Bone marrow (tissue), 2 donors: ENCODE measurements at places on chromosomes 5 and 9.

DNA sequence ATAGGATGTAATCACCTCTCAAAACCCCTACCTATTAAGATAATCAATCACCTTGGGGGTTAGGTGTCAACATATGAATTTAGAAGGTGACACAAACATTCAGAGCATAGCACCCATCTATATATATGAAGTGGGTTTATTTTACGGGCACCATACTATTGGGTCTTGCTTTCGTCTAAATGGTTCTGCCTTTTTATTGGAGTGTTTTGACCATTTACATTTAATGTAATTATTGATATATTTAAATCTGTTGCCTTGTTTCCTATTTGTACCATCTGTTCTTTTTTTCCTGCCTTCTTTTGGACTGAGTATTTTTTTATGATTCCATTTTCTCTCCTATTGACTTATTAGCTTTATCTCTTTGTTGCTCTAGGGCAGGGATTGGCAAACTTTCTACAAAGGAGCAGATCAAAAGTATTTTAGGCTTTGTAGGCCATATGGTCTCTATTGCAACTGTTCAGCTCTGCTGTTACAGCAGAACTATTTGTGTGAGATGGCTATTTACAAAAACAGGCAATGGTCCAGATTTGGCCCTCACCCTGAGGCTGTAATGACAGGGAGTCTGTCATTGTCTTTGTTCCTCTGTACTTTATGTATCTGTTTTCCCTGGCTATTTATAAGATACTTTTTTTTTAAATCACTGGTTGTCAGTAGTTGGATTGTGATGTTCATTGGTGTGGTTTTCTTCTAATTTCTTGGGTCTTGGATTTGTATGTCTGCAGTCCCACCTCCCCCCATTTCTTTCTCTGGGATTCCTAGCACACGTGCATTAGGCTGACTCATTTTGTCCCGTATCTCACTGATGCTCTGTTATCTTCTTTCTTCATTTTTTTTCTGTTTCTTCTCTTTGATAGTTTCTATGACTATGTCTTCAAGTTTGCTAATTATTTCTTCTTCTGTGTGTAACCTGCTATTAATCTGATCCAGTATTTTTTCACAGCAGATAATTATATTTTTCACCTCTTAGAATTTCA lies 127.1 kb downstream of the DAB2IP start:
- DNase-seq: no peak

GRCh38 chr9:81071108-81071507 lies 618.2 kb downstream of the TLE1 start:
- no peak for DNase-seq

DNA sequence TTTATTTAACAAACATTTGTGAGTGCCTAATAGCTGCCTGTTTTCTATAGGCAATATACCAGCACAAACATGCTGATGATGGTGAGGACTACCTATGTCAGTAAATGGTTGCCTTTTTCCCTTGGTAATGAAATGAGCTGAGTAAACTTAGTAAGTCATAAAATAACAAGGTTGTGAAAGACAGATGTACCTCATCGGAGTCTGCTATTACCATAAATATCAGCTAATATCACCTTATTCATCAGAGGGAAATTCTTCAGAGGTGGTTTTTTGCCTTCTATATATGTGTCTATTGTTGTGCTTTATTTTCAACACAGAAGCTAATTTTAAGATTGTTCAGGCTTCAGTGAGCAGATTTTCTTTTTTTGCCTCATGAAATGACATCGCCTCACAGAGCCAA lies 1040.5 kb downstream of the DTWD2 start:
- no peak for DNase-seq

DNA sequence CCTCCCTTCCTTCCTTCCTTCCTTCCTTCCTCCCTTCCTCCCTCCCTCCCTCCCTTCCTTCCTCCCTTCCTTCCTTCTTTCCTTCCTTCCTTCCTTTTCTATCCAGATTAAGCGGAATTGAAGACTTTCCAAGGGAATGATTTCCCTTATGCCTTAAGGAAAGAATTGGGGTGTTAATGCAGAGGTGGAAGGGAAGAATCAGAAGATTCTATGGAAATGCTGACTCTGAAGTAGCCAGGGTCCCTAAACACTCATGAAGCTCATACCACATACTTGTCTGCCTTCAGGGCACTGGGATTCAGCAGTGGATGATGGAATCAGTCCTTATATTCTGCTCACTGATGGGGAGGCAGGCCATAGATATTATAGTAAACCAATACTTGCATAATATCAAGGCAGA lies 48.2 kb downstream of the TNC start:
- no peak for DNase-seq

GRCh38 chr5:174581479-174581878 lies 142.9 kb upstream of the MSX2 start:
- no peak for DNase-seq

DNA sequence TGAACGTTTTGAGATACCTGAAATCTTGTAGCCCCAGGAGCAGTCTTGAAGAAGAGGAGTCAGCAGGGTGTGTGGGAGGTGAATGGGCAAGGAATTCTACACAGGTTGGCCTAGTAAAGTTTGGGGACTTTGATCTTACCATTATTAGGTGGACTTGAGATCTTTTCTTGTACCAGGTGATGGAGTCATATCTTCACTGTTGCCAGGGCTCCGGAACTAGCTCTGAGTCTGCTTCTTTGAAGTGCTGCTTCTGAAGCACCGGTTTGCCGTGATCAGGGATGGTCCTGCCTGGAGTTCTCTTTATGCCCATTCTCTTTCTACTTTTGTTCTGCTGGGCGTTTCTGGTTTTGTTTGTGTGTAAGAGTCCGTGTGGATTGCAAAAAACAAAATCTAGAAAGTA lies 27.4 kb downstream of the RCL1 start:
- DNase-seq: no peak

DNA sequence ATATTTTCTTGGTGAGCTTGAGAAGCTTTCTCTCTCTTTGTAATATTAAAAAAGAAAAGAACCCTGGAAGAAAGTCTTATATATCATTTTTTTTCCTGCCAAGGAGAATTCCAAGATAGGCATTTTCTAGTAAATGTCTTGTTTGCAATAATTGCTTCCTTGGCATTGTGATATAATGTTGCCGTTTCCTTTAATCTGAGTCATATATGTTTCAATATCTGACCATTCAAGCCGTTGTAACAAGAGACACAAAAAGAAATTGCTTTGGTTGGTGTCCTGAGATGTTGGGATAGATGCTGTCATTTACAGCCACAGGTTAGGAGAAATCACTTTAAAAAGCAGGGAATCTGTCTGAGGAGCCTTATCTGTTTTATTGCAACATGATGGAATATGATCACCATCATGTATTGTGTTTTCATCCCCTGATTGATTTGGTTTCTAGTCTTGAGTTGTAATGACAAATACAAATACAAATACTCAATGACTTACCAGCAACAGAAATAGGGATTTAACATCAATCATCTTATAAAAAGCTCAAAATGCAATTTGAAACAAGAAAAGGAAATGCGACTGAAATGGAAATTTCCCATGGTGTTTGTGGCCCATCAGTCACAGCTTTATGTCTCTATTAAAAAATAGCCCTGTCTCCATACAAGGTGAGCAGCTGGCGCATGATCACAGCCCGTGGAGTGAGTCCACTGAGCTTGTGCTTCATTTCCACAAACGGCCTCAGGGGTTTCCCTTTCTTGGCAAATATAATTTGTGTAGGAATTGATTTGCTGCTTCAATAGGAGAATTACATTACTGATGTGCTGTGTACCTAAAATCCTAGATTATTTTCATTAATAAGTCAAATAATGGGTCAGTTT lies 250.1 kb upstream of the TRPC7 start:
- no peak for DNase-seq

- DNase-seq: no peak
Measured at GRCh38 chr9:2622461-2623287, 1.1 kb downstream of the VLDLR start.

GRCh38 chr5:142287096-142287972 lies 37.5 kb downstream of the SPRY4 start:
- no peak for DNase-seq

DNA sequence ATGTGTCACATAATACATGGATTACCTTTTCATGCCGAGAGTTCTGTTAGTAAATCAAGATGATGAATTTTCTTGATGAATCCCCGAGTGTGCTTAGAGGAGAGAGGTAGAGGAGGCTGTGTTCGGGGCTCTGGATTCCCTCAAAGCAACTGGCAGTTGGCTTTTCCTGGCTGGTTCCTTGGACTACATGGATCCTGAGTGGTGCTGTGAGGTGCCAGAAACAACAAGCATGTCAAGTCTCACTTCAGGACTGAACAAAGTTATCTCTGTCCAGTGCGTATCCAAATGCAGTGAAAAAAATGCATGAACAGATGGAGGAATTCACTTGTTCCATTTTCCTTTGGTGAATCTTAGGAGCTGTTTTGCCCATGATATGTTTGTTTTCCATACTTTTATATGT lies 231.7 kb downstream of the FBXL7 start:
- no peak for DNase-seq

DNA sequence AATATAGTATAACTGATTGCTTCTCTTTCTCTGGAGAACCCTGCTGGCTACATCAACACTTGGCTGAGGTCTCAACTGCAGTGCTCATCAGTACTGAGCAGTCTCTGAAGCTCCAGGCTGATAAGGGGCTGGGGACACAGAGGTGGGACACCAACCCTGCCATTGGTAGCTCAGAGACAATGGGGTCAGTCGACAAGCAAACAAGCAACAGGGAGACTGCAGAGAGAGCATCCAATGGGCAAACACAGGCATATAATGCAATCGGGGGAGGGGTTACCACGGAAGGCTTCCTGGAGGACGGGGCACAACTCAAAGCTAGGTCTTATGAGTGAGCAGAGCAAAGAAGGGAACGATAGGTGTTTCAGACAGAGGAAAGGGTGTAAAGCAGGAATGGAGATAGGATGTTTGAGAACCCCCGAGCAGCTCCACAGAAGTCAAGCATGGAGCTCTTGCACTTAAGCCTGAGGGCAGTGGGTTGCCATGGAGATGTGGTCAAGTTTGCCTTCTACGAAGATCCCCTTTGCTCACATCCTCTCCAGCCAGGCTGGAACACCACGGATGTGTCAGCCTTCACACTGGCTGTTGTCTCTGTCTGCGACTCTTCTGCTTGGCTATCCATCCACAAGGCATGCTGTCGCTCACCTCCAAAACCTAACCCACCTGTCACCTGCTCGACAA lies 21.5 kb upstream of the AKNA start:
- DNase-seq: no peak

DNA sequence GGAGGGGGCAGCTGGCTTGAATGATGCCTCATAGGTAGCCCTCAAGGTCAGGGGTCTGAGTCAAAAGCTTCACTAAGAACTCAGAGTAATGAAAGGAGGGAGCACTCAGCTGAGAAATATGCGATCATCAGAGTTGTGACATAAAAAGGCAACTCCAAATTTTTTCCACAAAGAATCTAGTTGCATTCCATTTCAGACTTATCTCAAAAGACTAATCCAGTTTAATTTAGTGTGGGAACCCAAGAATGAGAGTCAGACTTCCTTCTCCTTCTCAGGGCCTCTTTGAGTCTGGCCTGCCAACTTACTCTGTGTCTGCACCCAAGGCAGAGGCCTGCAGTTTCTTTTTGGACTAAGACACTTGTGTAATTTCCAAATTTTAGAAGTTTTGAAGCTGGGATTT lies 34.7 kb downstream of the GABRP start:
- no peak for DNase-seq

DNA sequence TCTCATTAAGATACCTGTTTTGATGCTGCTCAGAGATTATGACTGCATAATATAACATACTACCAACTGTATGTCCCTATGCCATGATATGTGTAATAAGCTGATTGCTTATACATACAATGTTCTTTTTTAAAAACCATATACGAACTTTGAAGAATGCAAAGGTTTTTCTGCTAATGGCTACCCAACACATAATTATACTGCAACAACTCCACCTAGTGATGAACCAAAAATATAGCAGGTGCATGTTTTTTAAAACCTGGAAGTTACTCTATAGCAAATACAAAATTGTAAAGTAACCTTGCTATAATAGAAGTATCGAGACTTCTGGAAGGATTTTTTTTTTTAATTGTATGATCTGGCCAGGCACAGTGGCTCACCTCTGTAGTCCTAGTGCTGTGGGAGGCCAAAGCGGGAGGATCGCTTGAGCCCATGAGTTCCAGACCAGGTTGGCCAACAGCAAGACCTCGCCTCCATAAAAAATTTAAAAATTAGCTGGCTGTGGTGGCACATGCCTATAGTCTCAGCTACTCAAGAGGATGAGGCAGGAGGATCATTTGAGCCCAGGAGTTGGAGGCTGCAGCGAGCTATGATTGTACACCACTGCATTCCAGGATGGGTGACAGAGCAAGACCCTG lies 49.1 kb downstream of the HOMER1 start:
- no peak for DNase-seq

GRCh38 chr5:85838781-85839180 lies 779.0 kb upstream of the COX7C start:
- DNase-seq: no peak

DNA sequence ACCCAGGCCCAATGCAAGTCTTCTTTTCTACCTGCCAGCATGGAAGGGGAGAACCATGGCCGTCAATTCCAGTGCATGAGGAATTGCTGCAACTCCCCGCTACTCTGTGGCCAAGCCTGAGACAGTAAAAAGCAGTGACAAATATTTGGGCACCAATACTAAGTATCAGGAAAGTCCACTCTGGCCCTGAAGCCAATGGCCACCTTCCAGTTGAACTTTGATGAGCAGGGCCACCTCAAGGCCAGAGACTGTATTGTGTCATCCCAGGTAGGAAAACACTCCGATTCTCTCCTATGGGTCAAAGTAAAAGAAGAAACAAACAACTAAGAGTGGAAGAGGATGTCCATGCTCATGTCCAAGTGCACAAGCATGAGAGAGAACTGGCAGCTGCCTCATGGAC lies 27.1 kb downstream of the RETREG1 start:
- no peak for DNase-seq

- DNase-seq: no peak
Measured at GRCh38 chr5:107783551-107783950, 112.8 kb upstream of the EFNA5 start.

DNA sequence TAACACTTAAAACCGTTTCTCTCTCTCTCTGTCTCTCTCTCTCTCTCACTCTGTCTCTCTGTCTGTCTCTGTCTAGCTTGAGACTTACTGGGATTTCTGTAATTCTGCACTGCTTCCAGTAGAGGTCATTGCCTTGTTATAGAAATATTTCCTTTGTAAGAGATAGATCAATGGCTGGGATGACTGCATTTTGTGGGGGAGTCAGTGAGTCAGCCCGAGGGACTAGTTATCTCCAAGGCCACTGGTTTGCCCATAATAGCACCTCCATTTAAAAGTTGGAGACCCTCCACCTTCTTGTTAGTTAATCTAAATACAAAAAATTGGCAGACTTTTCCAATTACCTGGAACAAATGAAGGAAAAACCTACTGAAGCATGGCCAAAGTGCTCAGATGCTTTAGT lies 547.2 kb downstream of the LRRC70 start:
- no peak for DNase-seq

DNA sequence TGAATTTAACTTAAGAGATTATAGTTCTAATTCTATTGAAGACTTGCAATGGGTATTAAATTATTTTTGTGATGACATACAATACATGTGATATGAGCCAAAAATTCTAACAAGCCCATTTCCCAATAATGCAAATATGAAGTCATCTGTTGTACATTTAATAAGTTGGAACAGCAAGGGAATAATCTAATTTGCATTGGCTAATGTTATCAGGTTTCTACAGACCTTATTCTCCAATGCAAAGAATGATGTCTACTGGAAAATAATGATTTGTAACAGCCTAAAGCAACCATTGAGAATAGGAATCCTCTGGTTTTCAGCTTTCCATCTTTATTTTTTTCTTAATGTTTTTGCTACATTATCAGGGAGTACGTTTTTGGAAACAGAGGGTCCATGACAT lies 89.1 kb upstream of the MINAR2 start:
- DNase-seq: no peak

GRCh38 chr9:135278586-135278985 lies 191.1 kb downstream of the OLFM1 start:
- DNase-seq: no peak
